Neural progenitor cell (in vitro differentiated cells): ENCODE measurements at places on chromosomes 12 and 14. TPM values are rescaled to one million over a fixed set of nuclear protein-coding genes. Genes with fewer than 3 reads are reported as not detected.

Gene BATF
- total RNA-seq = not detected in 2 replicates

Gene GZMH
- total RNA-seq = not detected in 2 replicates

Gene EGLN3
- 65.0 and 73.5 TPM in 2 replicates for total RNA-seq

Gene PTGER2
- not detected in 2 replicates for total RNA-seq

Gene RPS6KA5
- 6.1 and 8.3 TPM in 2 replicates for total RNA-seq
